DMS153 (cell line): ENCODE measurements at places on chromosomes 16 and 17.

GRCh38 chr17:10048629-10049350 lies 143.7 kb upstream of the RCVRN start:
- DNase-seq: no peak

GRCh38 chr17:79991924-79992648 lies 43.6 kb downstream of the TBC1D16 start:
- DNase-seq: peak; percentile 60

- DNase-seq: no peak
Observed at GRCh38 chr16:20956319-20956718, 55.7 kb downstream of the LYRM1 start.

DNA sequence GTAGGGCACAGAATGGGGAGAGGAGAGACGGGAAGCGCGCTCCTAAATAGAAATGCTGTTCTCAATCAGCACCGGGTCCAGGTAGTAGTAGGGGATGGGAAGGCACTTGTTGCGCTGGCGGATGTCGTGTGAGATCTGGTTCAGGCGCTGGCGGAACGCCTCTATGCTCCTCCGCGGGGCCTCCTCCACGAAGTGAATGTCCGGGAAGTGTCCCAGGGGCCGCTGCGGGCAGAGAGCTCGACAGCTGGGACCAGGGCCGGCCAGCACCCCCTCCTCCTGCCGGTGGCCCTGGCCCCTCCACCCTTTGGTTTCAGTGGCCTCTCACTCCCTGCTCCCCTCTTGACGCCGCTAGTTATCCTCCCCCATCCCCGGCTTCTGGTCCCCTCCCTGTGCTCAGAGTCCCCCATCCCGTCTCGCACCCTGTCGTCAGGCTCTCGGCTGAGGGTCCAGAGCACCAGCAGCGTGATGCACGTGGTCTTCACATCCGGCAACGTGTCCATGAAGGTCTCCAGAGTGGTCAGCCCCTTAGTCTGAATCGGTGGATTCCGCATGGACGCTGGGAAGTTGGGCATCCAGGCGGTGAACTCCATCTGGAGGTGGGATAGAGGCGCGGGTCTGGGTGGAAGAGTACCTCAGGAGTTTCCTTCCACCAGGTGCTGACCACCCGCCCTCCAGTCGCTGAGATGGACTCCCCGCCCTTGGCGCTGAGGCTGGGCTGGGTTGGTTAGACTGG lies 14.6 kb downstream of the ALOX12B start:
- no peak for DNase-seq

DNA sequence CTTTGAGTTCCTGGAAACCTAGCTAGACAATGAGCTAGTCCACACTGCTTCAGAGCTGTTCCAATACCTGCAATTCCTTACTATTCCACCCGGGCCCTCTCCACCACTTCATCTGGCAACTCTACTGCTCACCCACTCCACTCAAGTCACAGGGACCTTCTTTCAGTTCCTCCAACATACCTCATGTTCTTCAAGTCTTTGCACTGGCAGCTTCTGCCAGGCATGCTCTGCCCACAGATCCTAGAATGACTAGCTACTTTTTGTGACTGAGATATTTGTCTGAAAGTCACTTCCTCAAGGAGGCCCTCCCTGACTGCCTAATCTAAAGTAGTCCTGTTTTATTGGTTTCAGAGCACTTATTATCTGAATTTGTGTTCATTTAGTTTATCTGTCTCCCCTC lies 86.4 kb downstream of the TEX14 start:
- no peak for DNase-seq

GRCh38 chr16:55078699-55079410 lies 148.2 kb downstream of the IRX5 start:
- no peak for DNase-seq

DNA sequence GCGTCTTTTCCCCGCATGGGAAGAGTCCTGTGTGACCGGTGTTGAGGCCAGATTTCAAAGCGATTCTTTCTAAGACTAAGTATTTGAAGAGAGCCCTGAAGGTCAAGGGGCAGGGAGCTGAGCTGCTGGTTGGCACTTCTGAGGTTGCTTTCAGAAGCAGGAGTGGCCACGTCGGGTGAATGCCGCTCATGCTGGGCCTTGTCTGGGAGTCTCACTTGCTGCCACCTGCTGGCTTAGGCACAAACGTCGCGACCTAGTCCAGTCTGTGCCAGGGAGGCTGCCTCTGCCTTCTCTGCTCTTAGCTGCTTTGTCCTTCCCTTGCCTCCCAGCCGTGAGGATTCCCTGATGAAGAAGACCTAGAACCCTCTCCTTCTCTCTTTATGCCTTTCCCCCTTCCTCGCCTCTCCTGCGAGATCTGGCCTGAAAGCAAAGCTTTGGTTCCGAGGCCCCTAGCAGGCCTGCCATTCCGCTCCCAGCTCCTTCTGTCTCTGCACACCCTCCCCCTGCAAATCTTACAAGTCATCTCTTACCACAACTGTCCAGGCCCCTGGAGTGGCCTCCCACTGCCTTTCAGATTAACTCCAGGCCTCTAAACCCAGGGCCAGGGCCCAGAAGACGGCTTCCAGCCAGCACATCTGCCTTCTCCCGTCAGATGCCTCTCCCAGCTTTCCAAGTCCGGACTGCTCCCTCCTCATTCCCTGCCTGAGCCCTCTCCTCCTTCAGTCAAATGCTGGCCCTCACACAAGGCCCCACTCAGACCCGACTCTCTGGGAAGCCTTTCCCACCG lies 11.4 kb downstream of the CTNS start:
- no peak for DNase-seq

DNA sequence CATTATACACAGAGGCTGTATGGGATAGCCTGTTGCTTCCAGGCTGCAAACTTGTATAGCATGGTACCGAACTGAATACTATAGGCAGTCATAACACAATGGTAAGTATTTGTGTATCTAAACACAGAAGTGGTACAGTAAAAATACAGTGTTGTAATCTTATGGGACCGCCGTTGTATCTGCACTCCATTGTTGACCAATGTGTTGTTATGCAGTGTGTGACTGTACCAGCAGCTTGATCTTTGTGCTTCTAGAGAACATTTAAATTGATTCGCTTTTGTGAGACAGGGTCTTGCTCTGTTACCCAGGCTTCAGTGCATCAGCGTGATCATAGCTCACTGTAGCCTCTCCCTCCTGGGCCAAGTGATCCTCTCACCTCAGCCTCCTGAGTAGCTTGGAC lies 31.5 kb downstream of the WWOX start:
- DNase-seq: no peak

- DNase-seq: no peak
Observed at GRCh38 chr16:87704754-87705353, 60.9 kb downstream of the KLHDC4 start.

- DNase-seq: peak; percentile 88
Observed at GRCh38 chr17:50055055-50055425, 870 bp upstream of the ITGA3 start.

DNA sequence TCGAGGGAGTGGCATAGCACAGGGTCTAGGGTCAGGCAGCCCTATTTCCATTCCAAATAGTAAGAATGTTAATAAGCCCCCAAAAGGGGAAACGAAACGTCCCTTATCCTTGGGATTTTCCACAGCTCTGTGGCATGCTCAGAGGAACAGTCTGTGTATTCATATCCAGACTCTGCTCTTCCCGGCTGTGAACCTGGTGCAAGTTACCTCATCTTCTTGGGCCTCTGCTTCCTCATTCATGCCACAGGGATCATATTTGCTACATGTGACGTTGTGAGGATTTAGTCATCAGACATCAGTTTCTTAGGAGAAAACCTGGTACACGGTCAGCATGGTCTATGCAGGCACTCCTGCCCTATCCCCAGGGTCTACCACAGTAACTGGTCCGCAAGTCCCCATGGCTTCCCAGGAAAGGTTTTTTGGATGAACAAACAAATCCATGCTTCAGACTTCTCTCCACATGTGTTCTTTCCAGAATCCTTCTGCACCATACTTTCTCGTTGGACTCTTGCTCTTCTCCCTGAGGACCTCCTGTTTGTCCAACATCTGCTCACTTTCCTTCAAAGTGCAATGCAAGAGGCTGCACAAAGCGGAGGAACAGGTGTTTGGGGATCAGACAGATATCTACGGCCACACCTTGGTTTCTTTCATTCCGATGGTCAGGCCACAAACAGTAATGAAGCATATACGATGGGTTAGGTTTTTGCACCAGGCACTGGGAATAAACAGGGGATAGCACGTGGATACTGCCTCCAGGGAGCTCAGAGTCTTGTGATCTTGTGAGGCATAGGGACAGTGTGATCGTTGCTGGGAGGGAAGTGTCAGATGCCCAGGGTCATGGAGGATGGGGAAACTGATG lies 17.7 kb downstream of the GLP2R start:
- no peak for DNase-seq

GRCh38 chr17:4009186-4009785 lies 45.0 kb upstream of the ATP2A3 start:
- DNase-seq: no peak
